Putamen (tissue), 1 donor: ENCODE measurements at places on chromosomes 5 and 9.

DNA sequence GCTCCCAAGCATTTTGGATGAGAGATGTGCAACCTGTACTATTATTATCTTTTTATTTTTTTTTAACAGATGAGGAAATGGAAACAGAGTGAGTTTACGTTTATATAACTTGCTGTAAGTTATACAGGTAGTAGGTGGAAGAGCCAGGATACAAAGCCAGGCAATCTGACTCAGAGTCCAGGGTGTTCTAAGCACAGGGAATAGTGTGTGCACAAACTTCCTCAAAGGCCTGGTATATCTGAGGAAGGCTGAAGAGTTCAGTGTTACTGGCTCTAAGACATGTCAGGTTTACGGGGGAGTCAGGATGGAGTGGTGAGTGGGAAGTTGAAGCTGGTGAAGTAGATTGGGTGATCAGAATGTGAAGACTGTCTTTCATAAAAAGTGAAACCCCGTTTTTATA lies 353.6 kb downstream of the KDM4C start:
- DNase-seq = no peak

GRCh38 chr5:80213466-80213865 lies 42.4 kb downstream of the SERINC5 start:
- no peak for DNase-seq

- DNase-seq = no peak
Measured at GRCh38 chr5:38608874-38609273, 52.4 kb upstream of the LIFR start.

GRCh38 chr5:113162770-113163169 lies 186.2 kb downstream of the DCP2 start:
- DNase-seq = no peak

DNA sequence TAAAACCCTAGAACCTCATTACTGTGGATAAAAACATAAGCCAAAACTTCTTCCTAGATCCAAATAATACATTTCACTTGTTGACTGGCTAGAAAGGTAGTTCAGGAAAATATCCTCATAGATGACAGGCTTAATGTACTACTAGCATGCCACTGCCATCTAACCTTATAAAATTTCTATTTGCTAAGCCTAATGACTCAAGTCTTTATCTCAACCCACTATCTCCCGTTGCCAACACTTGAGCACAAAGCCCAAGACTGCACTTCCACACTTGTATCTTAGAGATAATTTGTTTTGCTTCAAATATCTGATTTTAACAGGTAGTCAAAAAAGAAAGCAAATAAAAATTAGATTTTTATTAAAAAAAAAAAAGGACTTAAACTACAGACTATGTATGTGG lies 42.7 kb downstream of the FBXL17 start:
- DNase-seq = no peak

DNA sequence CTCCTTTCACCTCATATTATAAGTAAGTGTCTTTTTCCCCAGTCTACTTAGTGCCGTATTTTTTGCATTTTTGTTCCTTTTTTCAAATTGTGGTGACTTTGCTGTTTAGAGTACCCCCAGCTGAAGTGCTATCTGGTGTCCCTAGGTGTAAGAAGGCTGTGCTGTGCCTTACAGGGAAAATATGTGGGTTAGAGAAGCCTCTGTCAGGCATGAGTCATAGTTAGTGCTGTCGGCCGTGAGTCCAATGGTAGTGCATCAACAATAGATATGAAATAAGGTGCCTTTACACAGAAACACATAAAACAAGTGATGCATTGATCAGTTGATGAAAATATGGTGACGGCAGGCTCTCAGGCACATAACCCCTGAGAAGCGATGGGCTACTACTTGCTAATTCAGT lies 20.1 kb downstream of the SYK start:
- no peak for DNase-seq

- DNase-seq = no peak
Measured at GRCh38 chr9:79233542-79233941, 338.2 kb upstream of the TLE4 start.

DNA sequence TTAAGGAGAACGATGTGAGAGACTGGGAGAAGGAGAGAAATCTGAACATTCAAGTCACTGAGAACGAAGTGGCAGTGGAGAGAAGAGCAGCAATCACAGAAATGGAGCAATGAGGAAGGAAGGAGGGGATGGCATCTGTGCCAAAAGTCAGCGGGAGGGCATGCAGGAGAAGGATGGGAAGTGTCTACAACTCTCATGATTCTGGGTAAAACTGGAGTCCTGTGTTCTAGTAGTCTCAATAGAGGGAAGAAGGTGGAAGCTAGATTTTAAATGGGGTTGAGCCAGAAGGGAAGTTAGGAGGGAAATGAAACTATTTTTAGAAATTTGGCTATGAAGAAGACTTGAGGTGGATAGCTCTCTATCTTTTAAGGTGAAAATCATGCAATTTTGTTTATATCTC lies 39.1 kb upstream of the SPATA31C2 start:
- no peak for DNase-seq

DNA sequence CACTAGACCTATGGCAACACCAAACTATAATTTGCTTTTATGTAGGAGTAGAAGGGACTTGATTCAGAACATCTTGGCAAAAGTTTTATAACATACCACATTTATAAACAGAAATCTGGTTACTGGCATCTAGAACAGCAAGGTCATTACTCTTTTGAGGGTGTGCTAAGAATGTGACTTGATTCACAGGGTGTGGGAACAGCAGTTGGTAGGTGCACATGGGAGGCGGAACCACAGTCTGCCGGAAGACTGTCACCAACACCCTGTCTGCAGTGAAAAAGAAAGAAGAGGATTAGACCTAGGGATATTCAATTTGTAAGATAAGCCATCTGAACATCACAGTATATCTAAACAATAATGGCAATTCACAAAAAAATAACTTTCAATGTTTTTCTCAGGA lies 23.0 kb downstream of the ELP1 start:
- DNase-seq = no peak

DNA sequence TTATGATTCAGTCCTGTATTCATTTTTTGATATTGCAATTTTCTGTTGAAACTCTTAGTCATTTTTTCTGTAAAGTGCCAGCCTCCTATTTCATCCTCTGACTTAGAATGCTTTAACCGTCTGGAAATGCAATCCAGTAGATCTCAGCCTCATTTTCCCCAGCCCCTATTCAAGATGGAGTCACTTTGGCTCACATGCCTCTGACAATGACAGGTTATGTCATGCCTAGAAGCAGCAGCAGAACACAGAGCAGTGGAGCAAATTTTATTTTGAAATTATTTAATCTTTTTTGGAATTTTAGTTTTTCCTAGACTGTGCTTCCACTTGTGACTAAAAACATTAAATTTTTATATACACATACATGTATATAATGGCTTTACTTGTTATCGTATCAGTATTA lies 1053.2 kb downstream of the TAF11L14 start:
- no peak for DNase-seq

DNA sequence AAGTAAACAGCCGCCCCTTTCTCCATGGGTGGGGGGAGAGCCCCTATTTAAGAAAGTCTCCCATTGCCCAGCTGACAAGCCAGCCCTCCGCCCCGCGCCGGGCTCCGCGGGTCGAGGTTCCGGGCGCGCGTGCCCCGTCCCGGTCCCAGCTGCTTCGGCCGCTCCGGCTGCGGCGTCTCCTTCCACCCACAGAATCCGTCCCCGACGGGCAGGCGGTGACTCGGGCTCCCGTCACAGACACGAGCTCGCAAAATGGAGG lies 223 bp downstream of the NR3C1 start:
- no peak for DNase-seq

DNA sequence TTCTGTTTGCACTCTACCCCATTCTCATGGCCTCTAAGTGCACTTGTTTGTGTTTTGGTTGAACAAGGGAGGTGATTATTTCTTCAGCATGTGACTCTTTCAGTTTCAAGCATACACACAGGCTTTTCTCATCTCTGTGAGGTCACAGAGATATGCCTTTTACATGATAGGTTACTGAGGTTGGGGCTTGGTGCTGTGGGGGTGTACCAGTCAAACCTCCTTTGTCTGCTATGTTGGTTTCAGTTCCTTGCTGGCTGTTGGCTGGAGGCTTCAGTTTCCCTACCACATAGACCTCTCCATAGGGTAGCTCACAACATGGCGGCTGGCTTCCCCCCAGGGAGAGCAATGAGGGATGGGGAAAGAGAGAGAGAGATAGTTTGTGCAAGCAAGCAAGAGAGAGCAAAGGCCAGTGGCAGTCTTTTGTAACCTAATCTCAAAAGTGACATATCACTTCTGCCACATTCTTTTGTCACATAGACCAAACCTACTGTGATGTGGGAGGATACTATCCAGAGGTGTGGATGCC lies 96.7 kb upstream of the SEMA6A start:
- DNase-seq = no peak

DNA sequence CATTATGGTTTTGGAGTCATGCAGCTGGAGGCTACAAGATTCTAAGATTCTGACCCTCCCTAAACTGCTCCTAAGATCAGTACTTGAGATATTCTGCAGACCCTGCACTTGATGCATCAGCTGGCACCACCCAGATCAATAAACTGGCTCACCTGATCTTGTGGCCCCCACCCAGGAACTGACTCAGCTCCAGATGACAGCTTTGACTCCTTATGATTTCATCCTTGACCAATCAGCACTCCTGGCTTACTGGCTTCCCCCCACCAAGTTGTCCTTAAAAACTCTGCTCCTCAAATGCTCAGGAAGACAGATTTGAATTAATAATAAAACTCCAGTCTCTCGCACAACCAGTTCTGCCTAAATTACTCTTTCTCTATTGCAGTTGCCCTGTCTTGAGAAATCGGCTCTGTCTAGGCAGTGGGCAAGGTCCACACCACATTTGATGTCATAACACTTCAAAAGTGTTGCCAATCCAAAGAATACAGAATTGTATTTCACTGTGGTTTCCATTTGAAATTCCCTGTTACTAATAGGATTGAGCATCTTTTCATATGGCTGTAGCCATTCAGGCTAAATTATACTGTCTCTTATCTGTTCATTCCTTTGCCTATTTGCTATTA lies 14.8 kb upstream of the SLC30A5 start:
- DNase-seq = no peak

DNA sequence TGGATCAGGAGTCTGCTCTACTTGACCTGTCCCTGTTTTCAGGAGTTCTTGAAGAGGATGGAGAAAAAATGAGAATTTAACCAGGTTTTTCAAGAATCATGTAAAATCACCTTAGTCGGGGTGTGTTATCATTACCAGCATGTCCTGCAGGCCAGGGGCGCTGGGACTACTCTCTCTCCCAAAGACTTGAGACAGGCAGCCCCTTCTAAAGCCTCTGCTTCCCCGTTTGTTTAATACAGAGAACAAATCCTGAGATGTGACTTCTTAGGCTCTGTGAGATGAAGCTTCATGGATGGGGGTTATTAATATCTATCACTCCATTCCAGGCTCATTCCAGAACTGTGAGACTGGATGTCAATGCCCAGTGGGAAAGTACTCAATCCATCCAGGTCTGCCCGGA lies 3.0 kb downstream of the PAX5 start:
- no peak for DNase-seq

GRCh38 chr9:127013597-127013996 lies 99.0 kb downstream of the RALGPS1 start:
- DNase-seq = no peak

GRCh38 chr5:65366655-65367054 lies 115.1 kb downstream of the ADAMTS6 start:
- no peak for DNase-seq

- DNase-seq = no peak
Measured at GRCh38 chr5:178114325-178115135, 1.2 kb downstream of the N4BP3 start.

- no peak for DNase-seq
Measured at GRCh38 chr5:122499585-122499984, 187.5 kb downstream of the SNCAIP start.

DNA sequence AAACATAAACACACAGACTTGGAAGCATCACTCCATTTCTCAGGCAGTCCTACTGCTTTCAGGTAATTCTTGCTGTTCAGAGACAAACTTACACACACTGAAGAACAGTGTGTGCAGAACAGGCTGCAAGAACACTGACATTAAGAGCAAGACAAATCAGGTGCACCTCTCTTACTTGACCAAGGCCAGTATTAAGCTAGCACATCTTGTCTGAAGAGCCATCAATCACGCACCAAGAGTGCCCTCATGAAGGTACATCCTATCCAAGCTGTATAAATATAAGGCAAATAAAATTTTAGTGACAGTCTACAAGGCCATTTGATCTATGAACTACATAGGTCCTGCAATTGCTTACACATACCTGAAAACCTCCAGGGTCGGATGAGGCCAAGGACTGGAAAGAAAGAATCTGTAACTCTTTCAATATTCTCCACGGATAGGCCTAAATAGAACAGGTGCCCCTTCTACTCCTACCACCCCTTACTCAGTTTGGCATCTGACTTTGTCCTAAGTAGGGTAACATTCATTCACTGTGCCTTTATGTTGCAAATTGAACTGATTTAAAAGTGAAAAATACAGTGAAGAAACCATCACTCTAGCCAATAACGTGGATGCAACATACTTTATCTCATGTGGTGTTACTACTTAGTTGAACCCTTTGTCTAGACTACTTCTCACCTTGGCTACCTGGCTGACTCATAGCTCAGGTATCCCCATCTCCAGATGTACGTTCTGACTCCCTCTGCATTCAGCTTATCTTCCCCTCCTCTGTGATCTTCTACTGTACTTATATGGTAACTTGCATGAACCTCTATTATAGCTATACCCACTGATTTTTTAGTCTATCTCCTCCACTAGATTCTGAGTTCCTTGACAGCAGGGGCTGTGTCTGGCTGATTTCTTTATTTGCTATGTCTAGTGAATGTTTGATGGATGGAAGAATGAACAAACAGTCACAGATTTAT lies 256.3 kb downstream of the KIAA0825 start:
- DNase-seq = no peak

- DNase-seq = no peak
Measured at GRCh38 chr5:14983666-14984441, 112.3 kb upstream of the ANKH start.

- peak; percentile 1 for DNase-seq
Measured at GRCh38 chr5:65481171-65481581, 544 bp downstream of the ADAMTS6 start.

- no peak for DNase-seq
Measured at GRCh38 chr9:4831119-4831518, 38.4 kb downstream of the RCL1 start.

DNA sequence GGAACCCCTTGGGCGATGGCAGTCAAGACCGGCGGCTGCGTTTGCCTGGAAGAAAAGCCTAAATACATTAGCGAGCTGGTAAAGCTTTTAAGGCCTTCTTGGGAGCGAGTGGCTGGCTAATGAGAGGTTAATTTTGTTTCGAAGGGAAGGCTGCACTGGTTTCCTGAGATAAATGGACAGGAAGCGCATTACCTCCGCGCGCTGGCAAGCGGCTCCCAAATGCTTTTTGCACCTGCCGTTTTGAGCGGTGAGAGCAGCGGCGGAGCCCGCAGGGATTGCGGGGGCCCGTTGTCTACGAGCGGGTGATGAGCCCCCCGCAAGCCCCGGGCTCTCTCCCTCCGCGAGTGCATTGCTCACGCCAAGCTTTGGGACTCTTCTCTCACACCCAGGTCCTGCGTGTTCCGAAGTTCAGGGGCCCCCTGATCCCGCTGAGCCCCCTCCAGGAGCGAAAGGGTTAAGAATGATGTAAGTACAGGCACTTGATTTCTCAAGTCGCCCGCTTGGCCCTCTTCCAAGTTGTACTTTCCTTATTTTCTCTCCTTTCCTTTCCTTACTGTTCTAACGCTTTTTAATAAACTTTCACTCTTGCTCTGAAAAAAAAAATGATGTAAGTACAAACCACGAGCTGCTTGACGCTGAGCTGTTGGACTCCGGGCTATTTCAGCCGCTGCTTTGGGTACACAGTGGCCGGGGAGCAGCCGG lies 3.1 kb upstream of the RGMB start:
- peak; percentile 63 for DNase-seq
